ENCODE measurements at places on chromosomes 1 and 21.

DNA sequence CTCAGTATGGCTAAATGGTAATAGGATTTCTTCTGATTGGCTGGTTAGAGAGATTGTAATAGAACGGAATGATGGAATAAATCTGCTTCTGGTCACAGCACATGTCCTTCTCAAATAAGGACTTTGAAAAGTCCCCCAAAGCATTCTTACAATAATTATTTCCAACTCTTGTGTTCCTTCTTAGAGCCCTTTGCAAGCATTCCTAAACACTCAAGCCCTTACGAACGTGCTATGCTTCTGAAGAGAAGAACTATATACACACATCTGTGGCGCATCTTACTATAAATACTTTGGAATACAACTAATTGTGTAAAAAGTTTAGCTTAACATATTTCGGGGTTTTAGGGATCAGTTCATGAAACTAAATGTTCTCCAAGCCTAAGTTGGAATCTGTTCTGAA, 25.6 kb downstream of the CLIC4 start:
- no peaks in the 10 kb centered on the region for H3K27me3 ChIP-seq
- peaks cover 13% of the 10 kb centered on the region for H3K4me1 ChIP-seq
- H3K36me3 ChIP-seq: no peaks in the 10 kb centered on the region
- peak overlapping the region; percentile 0 for H3K27ac ChIP-seq
- DNase-seq: no peak

GRCh38 chr1:225817611-225818061, 7.7 kb downstream of the EPHX1 start:
- peak overlapping the region; percentile 98 for H3K27ac ChIP-seq
- no peaks in the 10 kb centered on the region for H3K36me3 ChIP-seq
- peak; percentile 97 for DNase-seq
- peaks cover 95% of the 10 kb centered on the region for H3K4me1 ChIP-seq
- no peak overlapping the region for H3K4me3 ChIP-seq

DNA sequence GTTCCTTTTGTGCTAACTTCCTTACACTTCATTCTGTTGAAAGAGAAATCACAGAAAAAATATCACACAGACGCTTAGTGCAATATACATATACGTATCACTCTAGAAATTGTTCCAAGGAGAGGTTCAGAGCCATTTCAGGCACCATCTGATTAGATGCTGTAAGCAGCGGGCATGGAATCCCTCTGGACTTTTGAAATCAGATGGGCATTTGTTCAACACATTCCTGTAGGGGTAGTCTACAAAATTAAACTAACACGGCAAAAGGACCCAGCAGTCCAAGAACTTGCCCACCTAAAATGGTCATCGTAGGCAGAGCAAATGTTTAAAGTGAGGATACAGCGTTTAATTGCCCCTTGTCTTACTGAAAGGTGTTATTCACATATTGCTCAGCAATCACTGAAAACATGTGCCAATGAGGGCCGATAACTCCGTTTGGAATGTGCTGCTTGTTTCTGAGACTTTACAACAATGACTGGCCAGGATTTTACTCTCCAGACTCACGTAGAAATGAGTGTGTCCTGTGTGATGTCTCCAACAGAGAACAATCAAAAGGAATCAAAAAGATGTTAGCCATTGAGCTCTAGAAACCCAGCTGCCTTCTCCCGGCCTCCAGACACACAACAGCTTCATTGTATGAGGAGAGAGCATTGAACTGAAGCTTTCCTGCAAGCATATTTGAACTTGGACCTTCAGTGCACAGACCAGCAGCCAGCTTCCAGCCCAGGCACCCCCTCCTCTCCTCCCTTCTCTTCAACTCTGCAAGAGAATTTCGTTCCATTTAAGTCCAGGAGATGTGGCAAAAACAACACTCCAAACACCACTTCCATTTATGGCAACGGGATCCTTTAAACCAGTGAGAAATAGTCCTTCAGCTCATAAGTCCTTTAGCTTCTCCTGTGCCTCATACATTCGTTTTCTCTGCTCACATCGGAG, 32.1 kb upstream of the ADORA3 start:
- no peaks in the 10 kb centered on the region for H3K27me3 ChIP-seq
- DNase-seq: peak; percentile 57
- H3K4me3 ChIP-seq: no peak overlapping the region
- no peaks in the 10 kb centered on the region for H3K36me3 ChIP-seq

DNA sequence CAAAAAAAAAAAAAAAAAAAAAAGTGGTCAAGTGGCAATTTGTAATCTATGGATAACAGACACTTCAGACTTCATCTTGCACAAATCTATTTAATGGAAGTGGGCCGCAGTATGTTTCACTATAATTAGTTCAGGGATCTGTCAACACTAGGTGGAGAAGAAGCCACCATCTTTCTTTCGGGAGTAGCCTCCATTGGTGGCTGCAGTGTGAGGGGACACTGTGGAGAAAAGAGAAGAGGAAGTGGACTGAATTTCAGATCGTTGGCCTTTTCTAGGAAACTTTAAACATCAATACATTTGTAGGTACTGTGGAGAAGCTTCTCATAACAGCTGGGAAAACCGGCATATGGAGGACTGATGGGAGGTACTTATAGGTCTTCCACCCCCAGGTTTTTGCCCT, 8.0 kb upstream of the ELAPOR1 start:
- DNase-seq: no peak
- no peak overlapping the region for H3K4me3 ChIP-seq
- H3K36me3 ChIP-seq: no peaks in the 10 kb centered on the region
- no peaks in the 10 kb centered on the region for H3K27me3 ChIP-seq

DNA sequence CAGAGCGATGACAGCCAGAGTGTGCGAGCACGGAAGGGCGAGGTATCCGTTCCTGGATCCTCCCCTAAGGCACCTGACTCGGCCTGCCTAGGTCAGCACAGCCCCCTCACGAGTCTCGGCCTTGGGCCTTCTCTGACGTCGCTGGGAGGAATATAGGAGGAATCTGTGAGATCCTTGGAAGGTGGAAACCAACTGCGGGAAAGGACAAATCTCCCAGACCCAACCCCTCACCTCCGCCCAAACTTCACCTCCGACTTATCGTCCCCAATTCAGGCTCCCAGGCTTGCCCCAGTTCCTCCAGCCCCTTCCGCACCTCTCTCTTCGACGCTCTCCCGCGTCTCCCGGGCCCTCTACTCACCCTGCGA, 494 bp downstream of the APH1A start:
- DNase-seq: peak; percentile 57
- peaks cover 7% of the 10 kb centered on the region for H3K4me1 ChIP-seq
- peak overlapping the region; percentile 76 for H3K27ac ChIP-seq
- peaks cover 20% of the 10 kb centered on the region for H3K36me3 ChIP-seq

DNA sequence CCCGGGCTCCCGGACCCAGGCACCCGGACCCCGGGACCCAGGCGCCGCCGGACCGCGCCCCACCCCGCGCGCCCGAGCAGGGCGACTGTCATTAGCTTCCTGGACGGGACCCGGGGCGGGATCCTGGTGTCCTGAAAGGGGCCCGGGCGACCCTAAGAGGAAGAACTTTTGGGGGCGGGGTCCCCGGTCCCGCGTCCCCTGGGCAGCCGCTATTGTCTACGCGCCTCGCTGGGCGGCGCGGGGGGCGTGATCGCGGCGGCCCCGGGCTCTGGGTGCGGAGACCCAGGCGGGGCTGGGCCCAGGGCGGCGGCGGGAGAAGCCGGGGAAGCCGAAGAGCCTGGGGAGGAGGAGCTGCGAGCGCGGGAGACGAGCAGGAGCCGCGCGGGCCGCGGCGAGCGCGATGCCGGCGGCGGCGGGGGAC, 465 bp downstream of the HUNK start:
- no peaks in the 10 kb centered on the region for H3K27me3 ChIP-seq
- H3K36me3 ChIP-seq: no peaks in the 10 kb centered on the region
- peak; percentile 16 for DNase-seq
- H3K4me1 ChIP-seq: peaks cover 16% of the 10 kb centered on the region

DNA sequence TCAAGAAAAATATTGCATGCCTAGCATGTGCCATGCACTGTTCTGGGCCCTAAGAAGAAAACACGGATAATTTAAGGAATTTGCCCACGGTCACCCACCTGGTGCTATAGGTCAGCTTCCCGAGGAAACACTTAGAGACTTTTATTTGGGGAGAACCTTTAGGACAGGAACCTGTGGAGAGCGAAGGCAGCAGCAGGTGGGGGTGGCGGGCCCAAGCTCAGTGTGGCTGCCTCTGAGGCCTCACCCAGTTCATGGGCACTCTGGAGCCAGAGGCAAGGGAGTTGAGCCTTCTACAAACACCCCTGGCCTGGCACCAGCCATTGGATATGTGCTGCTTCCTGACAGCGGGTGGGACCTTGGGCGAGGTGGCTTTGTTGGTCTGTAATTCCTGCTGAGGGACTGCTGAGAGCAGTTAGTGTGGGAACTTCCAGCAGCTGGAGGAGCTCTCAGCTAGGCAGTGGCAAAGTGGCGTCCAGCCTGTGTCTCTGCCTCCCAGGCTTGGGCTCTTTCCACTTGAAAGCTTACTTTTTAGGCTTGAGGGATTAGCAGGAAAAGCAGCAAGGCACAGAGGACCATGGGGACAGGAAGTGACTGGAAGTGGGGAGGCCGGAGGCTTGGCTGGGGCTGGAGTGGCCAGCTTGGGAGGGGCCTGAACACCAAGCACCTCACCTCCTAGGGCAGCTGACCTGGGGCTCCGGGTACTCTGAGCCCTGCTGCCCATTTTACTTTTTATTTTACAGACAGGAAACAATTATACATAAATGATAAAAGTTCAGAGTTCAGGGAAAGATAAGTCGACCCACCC, 19.1 kb downstream of the MRPL37 start:
- H3K27me3 ChIP-seq: no peaks in the 10 kb centered on the region
- H3K27ac ChIP-seq: peak overlapping the region; percentile 71
- no peak overlapping the region for H3K4me3 ChIP-seq
- peak; percentile 64 for DNase-seq
- peaks cover 14% of the 10 kb centered on the region for H3K4me1 ChIP-seq
- H3K36me3 ChIP-seq: peaks cover 44% of the 10 kb centered on the region

GRCh38 chr1:152543820-152544219, 22.8 kb downstream of the LCE3E start:
- no peaks in the 10 kb centered on the region for H3K4me1 ChIP-seq
- H3K36me3 ChIP-seq: no peaks in the 10 kb centered on the region
- H3K27me3 ChIP-seq: no peaks in the 10 kb centered on the region
- DNase-seq: no peak
- H3K4me3 ChIP-seq: no peak overlapping the region
- H3K27ac ChIP-seq: no peak overlapping the region

DNA sequence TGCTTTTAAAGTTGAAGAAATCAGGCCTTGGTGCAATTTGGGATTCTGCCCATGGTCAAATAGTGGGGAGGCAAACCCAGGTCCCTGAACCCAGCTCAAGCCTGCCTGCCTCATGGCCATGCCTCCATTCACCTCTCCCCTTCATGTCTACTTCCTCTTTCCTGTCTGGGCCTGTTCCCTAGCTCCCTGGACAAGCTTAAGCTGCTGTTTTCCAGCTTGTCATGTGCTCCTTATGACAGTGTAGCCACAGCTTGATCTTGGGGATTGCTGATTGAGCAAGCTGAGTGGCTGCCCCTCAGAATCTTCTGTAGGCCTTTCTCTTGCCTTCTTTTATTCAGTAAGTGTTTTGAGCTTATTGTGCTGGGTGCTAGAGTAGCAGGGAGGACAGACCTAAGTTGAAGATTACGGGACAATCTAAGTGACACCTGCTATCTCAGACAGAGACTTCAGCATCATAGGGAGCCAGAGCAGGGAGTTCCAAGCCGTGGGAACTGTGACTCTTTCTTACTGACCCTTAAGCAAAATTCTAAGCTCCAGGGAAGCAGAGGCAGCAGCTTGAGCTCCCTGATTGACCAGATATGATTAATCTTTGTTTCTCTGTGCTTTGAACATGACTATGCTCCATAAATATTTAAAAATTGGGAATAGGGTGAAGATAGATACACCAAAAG, 520 bp upstream of the MR1 start:
- H3K4me1 ChIP-seq: peaks cover 26% of the 10 kb centered on the region
- DNase-seq: peak; percentile 18
- no peaks in the 10 kb centered on the region for H3K27me3 ChIP-seq
- no peaks in the 10 kb centered on the region for H3K36me3 ChIP-seq

DNA sequence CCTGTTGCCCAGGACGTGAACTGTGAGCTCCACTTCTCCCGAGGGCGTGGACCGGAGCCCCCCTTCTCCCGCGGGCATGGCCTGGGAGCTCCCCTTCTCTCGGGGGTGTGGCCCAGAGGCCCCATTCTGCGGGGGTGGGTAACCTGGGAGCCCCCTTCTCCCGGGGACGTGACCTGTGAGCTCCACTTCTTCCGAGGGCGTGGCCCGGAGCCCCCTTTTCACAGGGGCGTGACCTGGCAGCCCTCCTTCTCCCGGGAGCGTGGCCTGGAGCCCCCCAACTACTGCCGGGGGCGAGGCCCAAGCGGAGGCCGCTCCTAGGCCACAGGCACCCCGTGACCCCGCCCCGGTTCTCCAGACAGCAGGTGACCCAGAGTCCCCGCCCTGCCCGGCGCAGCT, 320 bp downstream of the C1orf174 start:
- H3K4me1 ChIP-seq: peaks cover 10% of the 10 kb centered on the region
- peak; percentile 12 for DNase-seq
- H3K27ac ChIP-seq: peak overlapping the region; percentile 88
- H3K4me3 ChIP-seq: peak overlapping the region; percentile 95

- DNase-seq: peak; percentile 82
- peaks cover 16% of the 10 kb centered on the region for H3K4me1 ChIP-seq
- H3K27me3 ChIP-seq: no peaks in the 10 kb centered on the region
- no peaks in the 10 kb centered on the region for H3K36me3 ChIP-seq
- peak overlapping the region; percentile 32 for H3K27ac ChIP-seq
These were observed 85.8 kb upstream of the TMPRSS2 start for GRCh38 chr21:41593760-41594138.

DNA sequence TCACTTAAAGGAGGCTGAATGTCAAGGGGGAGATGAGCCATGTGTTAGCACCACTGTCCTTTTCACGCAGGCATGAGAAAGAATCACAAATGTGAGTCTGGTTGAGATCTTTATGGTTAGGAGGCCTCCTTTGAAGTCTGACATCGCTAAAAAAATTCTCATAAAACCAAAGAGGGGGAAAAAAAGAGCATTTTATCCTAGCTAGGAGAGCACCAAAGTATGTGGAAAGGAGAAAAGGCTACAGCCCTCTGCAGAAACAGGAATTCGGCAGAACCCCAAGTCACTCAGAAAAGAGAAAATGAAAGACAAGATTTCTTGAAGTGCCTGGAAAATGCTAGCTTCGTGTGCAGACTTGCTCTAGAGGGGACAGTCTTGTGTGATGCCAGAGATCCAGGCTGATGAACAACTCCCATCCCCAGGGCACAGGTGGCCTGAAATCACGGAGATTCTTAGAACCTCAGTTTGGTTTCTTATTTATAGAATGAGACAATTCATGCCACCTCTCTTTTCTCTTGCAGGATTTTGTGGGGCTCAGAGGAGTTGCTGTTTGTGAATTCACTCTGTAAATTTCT, 61.5 kb downstream of the RUNX1 start:
- no peaks in the 10 kb centered on the region for H3K36me3 ChIP-seq
- no peaks in the 10 kb centered on the region for H3K27me3 ChIP-seq
- no peaks in the 10 kb centered on the region for H3K4me1 ChIP-seq
- no peak overlapping the region for H3K27ac ChIP-seq
- H3K4me3 ChIP-seq: no peak overlapping the region
